ENCODE measurements at places on chromosomes 2 and 18.

GRCh38 chr2:28749526-28749925, 2.1 kb upstream of the PPP1CB start:
- no peak for DNase-seq

- no peak for DNase-seq
Observed at GRCh38 chr2:9791711-9792110, 51.6 kb upstream of the TAF1B start.

DNA sequence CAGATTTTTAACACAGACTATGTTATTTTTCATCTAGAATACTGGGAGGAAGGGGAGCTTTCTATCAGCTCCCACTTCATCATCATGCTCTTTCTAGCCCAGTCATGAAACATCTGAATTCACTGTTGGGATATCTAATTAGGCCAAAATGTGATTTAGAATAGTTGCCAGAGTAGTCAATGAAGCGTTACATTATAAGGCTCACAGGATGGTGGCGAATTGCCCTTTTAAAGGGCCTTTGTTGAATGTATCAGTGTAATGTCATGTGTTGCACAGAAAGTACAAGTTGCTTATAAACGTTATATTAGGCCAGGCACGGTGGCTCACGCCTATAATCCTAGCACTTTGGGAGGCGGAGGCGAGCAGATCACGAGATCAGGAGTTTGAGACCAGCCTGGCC, 45.6 kb downstream of the PDE1A start:
- DNase-seq, result no peak

DNA sequence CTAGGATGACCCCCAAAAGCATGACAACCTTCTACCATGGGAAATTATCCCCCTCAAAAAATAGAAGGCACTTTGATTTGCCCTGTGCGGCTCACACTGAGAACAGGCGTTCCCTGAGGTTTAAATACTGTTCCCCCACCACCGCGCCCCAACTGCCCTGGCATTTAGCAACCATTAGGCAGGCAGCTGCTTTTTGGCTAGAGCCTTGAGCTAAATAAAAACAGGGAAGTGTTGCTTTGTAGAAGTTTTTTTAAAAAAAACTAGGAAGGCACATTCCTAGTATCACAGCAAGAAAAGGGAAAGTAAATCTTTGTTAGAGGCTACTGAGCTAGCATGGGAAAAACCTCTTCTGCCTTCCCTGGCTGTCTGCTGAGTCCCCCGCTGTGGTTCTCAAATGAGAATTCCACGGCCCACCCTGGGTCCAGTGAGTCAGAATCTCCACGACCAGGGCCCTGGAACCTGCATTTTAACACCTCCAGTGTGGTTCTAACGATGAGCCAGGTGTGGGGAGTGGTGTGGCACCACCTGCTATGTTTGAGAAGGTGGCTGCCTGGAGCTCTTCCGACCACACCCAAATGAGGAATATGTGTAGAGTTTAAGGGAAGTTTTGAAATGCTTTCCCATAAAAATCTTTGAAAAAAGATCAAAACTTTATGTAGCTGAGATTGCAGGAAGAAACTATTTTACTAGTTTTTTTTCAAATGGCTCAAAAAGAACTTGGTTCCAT, 66.4 kb downstream of the VIT start:
- DNase-seq, result no peak

DNA sequence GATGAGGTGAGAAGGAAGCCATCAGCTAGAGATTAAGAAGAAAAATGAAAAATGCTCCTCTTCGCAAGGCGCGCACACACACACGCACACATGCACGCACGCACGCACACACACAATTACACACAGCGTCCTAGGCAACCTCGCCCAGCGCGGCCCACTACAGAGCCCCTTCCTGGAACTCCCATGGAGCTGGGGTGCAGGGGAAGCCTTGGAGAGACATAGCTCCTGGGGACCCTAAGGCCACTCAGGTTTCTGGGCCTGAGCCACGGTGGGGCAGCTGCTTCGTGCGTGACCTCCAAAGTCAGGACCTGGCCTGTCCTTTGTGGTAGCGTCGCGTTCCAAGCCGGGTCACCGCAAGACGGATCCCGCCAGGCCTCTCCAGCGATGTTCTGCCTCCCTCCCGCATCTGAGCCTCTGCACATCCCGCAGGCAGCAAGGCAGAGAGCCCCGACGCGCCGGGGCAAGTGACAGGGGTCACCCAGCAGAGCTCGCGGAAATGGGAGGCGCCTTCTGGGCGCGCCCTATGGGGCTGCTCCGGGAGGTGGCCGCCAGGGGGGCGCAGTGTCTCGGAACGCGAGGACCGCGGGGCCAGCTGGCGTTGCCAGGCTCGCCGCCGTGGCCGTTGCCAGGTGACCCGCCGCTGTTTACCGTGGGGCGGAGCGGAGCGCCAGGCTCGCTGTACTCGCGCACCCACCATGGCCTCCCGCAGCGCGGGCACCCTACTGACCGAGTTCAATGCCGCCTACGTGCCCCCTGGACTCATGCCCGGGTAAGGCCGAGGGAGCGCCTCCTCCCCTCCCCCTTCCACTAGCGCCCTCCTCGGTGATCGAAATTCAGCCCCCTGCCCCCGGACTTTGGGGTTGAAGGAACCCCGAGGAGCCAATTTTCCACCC, 79.0 kb downstream of the CIB4 start:
- DNase-seq, result no peak

DNA sequence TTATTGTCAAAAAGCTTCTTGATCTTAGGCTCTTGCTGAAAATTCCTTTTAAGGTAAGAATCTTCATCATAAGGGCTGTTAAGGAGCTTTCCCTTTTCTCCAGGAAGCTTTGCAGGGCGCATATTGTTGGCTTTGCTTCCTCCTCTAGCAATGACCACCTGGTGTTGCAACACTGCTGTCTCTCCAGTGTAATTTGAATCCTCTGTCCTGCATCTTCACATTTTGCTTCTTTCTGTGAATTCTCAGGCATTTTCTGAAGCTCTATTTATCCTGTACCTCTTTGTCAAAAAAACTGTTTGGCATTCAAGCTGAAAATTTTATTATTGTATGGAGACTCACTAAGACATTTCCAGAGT, 533.1 kb upstream of the CHAC2 start:
- no peak for DNase-seq

DNA sequence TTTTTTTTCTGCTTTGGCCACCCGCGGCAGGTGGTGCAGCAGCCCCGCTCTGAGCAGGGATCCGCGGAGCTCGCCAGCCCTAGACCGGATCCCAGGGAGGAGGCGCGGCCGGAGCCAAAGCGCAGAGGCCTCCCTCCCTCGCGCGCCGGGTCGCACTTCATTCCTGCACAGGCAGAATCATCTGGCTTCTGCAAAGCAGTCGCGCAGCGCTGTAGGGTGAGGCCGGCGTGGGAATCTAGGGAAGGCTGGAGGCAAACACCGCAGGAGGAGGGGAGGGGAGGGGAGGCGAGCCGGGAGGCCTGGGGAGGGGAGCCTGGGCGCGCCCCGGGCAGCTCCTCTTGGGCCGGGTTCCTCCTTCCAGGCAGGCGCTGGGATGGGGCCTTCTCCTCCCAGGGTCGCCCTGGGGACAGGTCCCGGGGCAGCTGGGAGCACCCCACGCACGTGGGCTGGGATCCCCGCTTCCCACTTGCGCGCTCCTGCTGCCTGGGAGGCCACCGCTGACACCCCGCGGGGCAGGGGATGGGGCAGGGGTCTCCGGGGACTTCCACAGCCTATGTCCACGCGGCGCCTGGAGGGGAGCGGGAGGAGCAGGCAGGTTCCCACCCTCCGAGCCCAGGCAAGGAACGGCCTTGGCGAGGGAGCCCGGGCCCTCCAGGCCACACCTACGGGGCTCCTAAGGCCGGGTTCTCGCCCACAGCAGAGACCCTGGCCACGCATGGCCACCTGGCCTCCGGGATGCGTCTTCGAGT, 45.0 kb downstream of the MBP start:
- DNase-seq, result no peak

DNA sequence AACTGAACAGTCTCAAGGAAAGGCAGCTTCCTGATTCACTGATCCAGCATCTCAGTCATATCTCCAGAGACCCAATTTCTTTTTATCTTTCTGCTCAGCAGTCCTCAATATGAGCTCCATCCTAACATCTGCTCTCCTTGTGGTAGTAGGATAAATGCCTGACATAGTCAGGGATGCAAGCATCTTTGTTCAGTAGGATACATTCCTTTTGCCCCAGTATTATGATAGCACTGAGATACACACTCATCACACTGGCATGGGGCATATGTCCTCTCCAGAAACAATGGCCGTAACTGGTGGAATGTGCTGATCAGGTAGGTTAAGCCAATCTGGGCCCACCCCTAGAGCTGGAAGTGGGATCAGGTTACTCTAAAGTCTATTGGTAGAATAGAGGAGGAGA, 207.2 kb downstream of the ETAA1 start:
- DNase-seq, result no peak

- no peak for DNase-seq
Observed at GRCh38 chr18:23301972-23302371, 151.1 kb upstream of the RIOK3 start.

- no peak for DNase-seq
Observed at GRCh38 chr2:844715-845114, 105.9 kb upstream of the SNTG2 start.

GRCh38 chr2:15579641-15580040, 12.0 kb upstream of the DDX1 start:
- no peak for DNase-seq

- no peak for DNase-seq
Observed at GRCh38 chr2:69210385-69210784, 176.6 kb downstream of the GFPT1 start.

DNA sequence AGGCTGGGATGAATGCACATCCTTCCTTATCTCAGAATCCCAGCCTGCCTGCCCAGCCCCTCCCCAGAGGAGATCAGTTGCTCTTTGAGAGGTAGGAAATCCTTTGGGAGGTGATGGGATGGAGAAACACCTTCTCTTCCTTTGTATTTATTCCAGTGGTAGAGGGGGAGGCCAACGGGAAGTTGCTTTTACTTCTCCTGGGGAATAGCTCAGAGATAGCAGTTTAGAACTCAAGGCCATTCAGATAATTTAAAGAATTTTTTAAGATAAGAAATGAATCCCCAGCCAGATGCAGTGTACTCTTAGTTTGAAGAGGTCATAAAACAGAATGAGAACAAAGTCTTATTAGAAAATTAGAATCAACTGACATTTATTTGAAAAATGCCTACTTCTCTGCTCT, 67.4 kb upstream of the PPM1B start:
- DNase-seq, result no peak

GRCh38 chr2:121475811-121476571, 54.7 kb upstream of the RNU4ATAC start:
- DNase-seq, result no peak

- no peak for DNase-seq
Observed at GRCh38 chr2:157830696-157831570, 45.2 kb downstream of the ACVR1 start.

DNA sequence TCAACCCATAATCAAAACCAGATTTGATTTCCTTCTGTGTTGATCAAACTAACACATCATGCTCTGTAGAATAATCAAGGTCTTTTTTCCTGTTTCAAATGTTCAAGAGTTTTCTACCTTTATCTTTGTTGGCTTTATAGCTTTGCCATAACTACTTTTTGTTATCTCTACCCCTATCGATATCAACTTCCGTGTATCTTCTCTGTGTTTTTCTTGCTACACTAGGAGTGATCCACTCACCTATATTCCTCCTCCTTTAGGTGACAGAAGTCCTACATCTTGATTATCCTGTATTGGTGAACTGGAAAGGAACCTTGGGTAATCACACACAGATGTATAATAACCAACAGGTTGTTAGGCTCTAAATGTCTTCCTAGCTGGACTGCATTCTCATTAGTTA, 85.5 kb downstream of the LTBP1 start:
- no peak for DNase-seq

GRCh38 chr18:51390702-51391101, 193.2 kb upstream of the MEX3C start:
- no peak for DNase-seq

DNA sequence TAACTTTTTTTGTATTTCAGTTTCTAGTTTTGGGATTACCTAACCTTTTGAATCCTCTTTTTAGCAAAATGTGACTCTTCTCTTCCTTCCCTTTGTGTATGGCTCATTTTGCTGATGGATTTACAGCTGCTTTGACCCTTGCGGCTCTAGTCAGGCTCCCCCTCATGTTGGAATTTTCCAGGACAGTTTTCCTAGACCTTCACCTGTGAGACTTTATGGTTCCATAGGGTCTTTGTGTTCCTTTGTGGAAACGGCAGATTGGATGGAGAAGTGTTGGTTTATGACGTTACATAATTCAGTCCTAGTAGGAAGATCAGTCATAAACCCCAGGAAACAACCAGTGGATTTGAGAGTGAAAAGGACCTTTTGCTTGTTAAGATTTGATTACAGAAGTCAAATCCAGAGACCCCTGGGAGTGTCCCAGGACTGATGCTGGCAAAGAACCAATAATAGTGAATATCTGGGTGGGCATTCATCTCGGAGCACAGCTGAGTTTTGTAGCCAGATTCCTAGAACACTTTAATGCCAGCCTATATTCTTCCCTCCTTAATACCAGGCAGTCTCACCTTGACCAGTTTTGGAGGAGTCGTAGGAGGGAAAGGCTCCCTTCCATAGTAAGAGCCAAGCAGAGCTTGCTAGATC, 42.7 kb downstream of the SOCS6 start:
- no peak for DNase-seq

- peak; percentile 39 for DNase-seq
Observed at GRCh38 chr18:3596637-3597384, 146.8 kb downstream of the TGIF1 start.

GRCh38 chr18:6798896-6799295, 69.4 kb downstream of the ARHGAP28 start:
- DNase-seq, result no peak

- no peak for DNase-seq
Observed at GRCh38 chr2:71919708-71920107, 228.0 kb downstream of the CYP26B1 start.

GRCh38 chr2:228614741-228615140, 433.3 kb upstream of the SPHKAP start:
- no peak for DNase-seq

DNA sequence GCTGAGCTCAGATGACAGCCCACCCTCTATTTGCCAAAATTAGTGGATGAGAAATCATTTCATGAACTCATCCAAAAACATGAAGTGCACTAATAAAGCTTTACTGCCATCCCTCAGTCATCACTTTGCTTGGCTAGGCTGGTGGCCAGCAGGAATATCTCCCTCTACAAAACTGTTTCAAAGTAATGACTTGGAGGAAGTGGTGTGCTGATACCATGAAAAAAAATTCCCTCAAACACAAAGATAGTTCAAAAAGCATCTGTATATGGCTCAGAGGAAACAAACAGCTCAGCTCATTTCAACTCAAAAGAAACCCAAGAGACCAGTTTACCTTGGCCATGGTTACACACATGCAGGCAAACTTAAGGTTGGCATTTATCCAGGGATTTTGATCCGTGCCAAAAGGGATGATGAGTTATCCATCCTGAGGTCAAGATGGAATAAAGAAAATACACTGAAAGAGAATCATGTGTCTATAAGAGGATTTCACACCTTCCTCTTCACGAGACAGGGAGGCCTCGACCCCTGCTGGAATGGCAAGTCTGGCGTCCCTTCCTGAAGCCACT, 18.4 kb upstream of the WIPF1 start:
- no peak for DNase-seq

- DNase-seq, result no peak
Observed at GRCh38 chr2:173414823-173415322, 60.2 kb downstream of the CDCA7 start.
